ENCODE measurements at places on chromosomes 1 and 21.
A peak's percentile ranks its signal among the peaks of the same experiment; 100 is the strongest.

DNA sequence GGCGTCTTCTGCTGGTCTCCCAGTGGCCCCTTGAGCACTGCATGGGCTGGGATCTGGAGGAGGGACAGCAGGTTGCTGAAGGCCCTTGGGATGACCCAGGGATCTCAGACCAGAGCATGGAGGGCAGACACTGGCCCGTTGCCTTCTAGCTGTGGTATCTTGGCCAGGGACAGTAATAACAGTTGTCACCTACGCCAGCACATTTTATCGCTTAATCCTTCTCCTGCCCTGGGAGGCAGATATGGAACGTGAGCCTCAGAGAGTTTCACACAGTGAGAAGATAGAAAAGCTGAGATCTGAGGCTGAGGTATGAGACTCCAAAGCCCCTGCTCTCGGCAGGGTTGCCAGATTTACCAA is 40.1 kb upstream of the RD3 start:
- DNase-seq: no peak

- DNase-seq: no peak
Measured at GRCh38 chr1:184759651-184760050, 5.0 kb upstream of the EDEM3 start.

DNA sequence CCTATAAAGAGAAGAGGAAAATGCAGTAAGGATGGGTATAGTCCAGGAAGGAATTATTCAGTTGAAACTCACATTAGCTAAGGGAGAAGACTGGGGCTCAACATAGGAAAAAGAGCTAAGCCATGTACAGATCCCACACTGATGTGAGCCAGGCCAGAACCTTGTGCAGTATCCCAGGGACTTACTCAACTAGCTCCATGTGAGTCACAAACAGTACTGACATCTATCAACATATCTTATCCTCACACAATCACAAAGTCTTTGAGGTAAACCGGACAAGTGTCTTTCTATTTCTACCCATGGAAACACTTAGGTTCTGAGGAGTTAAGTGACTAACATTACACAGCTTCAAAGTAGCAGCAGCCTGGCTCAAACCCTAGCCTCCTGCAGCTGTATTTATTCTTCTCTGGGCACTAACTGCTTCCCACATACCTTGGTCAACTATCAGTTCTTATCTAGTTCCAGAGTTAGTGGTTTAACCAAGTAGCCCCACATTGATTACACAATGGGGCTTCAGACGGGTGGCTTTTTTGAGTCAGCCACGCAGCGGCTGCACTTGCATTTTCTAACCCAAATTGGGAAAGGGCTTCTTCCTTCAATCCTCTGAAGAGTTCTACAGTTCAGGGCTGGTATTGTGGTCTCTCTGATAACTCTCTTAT is 9.5 kb downstream of the CD5L start:
- no peak for DNase-seq

- DNase-seq: no peak
Measured at GRCh38 chr1:59819566-59820438, 5.1 kb downstream of the HOOK1 start.

GRCh38 chr1:233544304-233544703 is 69.6 kb upstream of the KCNK1 start:
- peak; percentile 17 for DNase-seq
